Uterus (tissue), 4 donors: ENCODE measurements at places on chromosomes 12 and 14. TPM values are rescaled to one million over a fixed set of nuclear protein-coding genes. Genes with fewer than 3 reads are reported as not detected.

DNA sequence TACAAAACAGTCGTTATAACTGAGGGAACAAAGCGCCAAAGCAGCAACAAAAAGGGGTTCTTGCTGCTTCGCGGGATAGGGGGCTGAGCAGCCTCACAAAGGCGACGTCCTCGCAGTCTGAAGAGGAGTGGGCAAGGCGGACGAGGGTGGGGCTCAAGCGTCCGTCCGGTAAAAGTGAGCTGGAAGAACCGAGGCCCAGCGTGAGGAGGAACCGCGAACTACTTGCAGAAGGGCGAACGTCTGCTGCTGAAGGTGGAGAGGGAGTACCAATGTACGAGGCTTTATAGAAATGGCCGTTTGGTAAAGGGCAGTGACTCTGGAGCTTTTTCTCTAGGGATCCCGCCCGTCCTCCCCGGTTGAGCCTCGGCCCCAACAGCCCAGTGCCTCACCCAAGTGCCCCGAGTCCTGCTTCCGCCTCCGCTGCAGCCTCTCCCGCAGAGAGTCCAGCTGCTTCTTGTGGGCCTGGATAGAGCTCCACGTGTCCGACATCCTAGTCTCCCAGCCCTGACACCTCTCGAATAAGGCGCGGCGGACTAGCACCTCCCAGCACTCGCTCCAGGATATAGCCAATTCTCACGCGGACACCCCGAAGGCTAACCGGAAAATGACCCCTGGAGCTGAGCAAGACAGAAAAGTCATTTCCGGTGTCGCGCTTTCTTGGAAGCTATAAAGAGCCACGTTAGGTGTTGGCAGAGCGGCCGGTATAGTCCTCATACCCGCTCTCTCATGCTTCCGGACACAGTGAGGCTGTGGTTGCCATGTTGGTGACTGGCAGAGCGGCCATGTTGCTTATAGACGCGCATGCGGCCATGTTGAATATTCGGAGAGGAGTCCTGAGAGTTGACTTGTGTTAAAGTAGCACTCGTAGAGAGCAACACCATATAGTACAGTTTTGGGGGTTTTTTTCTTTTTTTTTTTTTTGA, at the start of gene METTL3:
METTL3 (minus strand) TSS at position 606 of the 923 bp plus-strand sequence; CDS start at position 489, 117 bp downstream.
- peak; percentile 99 for DNase-seq
- H3K36me3 ChIP-seq: no peaks in the 10 kb centered on the region
- H3K27me3 ChIP-seq: no peaks in the 10 kb centered on the region

- no peak for DNase-seq
- H3K27ac ChIP-seq: no peak overlapping the region
- no peaks in the 10 kb centered on the region for H3K36me3 ChIP-seq
- no peak overlapping the region for H3K4me3 ChIP-seq
Observed at GRCh38 chr12:62957233-62957953, 22.4 kb upstream of the PPM1H start.

GRCh38 chr12:130748786-130749185, 32.7 kb upstream of the RIMBP2 start:
- no peak for DNase-seq
- H3K4me3 ChIP-seq: no peak overlapping the region
- H3K36me3 ChIP-seq: no peaks in the 10 kb centered on the region
- H3K27ac ChIP-seq: no peak overlapping the region
- no peaks in the 10 kb centered on the region for H3K4me1 ChIP-seq

Gene CIROP
- total RNA-seq: not detected

DNA sequence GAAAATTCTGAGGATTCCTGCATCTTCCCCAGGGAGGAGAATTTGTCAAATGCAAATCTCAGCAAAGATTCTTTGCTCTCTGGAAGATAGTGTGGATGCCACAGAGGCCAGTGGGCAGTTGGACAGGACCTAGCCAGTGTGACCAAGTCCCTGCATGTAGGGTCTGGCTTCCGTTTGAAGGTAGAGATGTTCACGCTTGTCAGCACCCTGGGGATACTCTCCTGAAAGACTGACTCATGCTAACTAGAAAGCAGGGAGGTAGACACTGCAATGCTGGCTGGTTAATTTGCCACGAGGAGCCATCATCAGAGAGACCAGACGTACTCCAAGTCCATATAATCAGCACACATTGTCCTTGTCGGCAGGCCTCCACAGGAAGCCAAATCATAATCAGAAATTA, 130.1 kb downstream of the SAMD4A start:
- H3K4me3 ChIP-seq: no peak overlapping the region
- H3K27me3 ChIP-seq: no peaks in the 10 kb centered on the region
- H3K36me3 ChIP-seq: no peaks in the 10 kb centered on the region
- no peak overlapping the region for H3K27ac ChIP-seq

Gene KLRF1
- total RNA-seq: 0.35 TPM

- H3K4me3 ChIP-seq: no peak overlapping the region
- H3K27me3 ChIP-seq: no peaks in the 10 kb centered on the region
- no peak for DNase-seq
- H3K36me3 ChIP-seq: no peaks in the 10 kb centered on the region
- H3K27ac ChIP-seq: no peak overlapping the region
Observed at GRCh38 chr12:126899926-126900792, 1366.8 kb upstream of the TMEM132C start.

GRCh38 chr14:51547260-51547659, 104.5 kb upstream of the FRMD6 start:
- H3K27ac ChIP-seq: peak overlapping the region; percentile 74
- H3K4me3 ChIP-seq: no peak overlapping the region
- H3K36me3 ChIP-seq: no peaks in the 10 kb centered on the region

Gene DDX54
- 66.5 TPM for total RNA-seq

Gene TBX5
- total RNA-seq: not detected

Gene VPS37B
- total RNA-seq: 21.5 TPM

DNA sequence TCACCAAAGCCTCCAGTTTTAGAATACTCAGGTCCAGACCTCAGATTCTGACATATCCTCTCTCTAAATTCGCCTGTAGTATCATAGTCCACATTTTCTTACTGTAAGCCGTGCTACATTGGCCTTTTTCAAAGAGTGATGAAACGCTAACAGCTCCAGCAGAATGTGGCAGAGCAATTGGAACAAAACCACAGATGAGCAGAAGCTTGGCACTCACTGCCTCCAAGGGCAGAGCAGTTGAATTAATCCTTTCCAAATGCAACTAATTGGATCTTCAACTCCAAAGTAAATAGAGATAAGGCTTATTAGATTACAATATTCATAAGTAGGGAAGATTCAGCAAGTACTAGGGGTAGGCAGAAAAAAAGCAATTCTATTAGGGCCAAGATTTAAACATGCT, 128.3 kb downstream of the SLC35F4 start:
- H3K36me3 ChIP-seq: no peaks in the 10 kb centered on the region
- H3K4me1 ChIP-seq: no peaks in the 10 kb centered on the region
- no peaks in the 10 kb centered on the region for H3K27me3 ChIP-seq
- DNase-seq: no peak

Gene GPRC5D
- not detected for total RNA-seq

GRCh38 chr12:1405619-1406018, 188.8 kb downstream of the FBXL14 start:
- no peaks in the 10 kb centered on the region for H3K4me1 ChIP-seq
- H3K36me3 ChIP-seq: no peaks in the 10 kb centered on the region
- H3K4me3 ChIP-seq: no peak overlapping the region
- no peak for DNase-seq
- no peak overlapping the region for H3K27ac ChIP-seq

- no peaks in the 10 kb centered on the region for H3K27me3 ChIP-seq
- H3K4me3 ChIP-seq: no peak overlapping the region
- no peak for DNase-seq
- no peaks in the 10 kb centered on the region for H3K4me1 ChIP-seq
- H3K36me3 ChIP-seq: no peaks in the 10 kb centered on the region
Observed at GRCh38 chr12:15532364-15532977, 210.2 kb downstream of the PTPRO start.

Gene DIO2
- total RNA-seq: 0.15 TPM

Gene AQP5
- total RNA-seq: not detected

DNA sequence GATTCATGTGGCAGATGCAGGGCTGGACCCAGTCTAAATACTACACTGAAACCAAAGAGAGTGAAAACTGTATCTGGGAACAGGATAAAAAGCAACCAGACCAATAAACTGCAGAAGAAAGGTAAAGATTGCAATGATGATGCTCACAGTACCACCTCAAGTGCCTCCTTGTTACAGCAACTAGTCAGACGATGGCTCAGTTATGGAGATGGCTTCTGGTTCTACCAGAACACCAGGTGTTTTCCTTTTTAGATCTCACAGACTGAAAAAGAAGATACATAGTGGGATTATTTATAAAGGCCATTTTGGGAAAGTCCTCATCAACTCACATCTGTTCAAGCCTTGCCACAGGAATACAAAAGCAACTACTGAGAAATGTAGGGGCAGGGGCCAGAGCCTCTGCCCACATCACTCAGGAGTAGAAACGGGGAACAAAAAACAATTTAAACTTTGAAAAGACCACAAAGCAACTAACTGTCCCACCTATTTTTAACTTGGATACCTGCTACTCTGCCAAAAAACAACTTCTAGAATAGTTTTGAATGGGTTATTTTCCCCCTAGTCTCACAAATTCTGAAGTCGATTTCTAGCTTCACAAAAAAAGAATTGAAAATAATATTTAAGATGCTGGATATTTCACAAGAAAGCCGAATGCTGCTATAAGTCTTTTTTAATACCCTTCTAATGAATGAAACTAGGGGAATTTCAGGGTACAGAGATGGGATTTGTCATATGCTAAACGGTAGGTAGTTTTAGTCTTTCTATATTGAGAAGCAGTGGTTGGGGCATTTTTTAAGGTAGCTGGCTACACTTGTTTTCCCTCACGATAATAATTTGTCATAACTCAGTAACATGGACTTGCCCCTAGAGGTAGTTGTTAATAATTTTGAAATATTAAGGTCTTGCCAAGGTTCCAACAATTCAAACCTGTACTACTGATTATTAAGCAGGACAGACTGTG, 197.2 kb upstream of the TMPO start:
- no peak overlapping the region for H3K4me3 ChIP-seq
- DNase-seq: no peak
- no peaks in the 10 kb centered on the region for H3K4me1 ChIP-seq
- H3K36me3 ChIP-seq: no peaks in the 10 kb centered on the region
- no peaks in the 10 kb centered on the region for H3K27me3 ChIP-seq
- no peak overlapping the region for H3K27ac ChIP-seq

DNA sequence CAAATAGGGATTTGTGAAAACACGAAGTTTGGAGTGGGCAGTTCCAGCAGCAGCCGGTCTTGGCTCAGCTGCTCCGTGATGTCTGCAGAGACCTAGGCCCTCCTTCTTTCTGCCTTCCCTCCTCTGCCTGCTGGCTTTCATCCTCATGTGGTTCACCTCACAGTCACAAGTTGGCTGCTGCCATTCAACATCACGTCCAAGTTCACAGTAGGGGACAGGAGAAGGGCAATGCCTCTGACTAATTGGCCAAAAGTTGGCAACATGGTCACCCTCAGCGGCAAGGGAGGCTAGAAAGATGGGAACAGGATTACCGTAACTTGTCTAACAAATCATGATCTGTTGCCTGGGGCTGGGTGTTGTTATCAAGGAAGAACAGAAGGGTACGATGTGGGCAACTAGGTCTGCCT, 7.8 kb upstream of the CACNA2D4 start:
- H3K36me3 ChIP-seq: no peaks in the 10 kb centered on the region
- H3K4me3 ChIP-seq: no peak overlapping the region
- H3K4me1 ChIP-seq: peaks cover 11% of the 10 kb centered on the region
- H3K27me3 ChIP-seq: no peaks in the 10 kb centered on the region

Gene SPTB
- total RNA-seq: 5.4 TPM

Gene CLEC1B
- not detected for total RNA-seq

Gene PSME1
- 81.0 TPM for total RNA-seq

DNA sequence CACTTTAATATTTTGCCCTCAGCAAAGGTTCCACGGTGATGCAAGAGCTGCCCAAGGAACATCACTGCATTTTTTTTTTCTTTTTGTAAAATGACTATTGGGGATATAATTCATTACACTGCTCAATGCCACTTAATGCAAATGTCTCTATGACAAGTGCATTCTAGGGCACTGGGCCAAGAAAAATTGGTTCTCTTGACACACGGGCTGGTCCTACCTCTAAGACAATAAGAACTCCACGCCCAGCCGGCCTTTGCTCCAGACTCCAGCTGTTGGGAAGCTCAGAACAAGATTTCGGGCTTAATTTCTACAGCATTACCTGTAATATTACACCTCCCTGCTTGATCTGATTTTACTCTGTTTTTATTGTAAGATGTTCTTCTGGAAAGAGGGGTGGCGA, 48.8 kb upstream of the VRK1 start:
- H3K4me1 ChIP-seq: no peaks in the 10 kb centered on the region
- H3K27ac ChIP-seq: no peak overlapping the region
- H3K4me3 ChIP-seq: no peak overlapping the region
- no peaks in the 10 kb centered on the region for H3K27me3 ChIP-seq

Gene PRB2
- not detected for total RNA-seq

- no peak for DNase-seq
- H3K4me3 ChIP-seq: no peak overlapping the region
- H3K27ac ChIP-seq: peak overlapping the region; percentile 78
- peaks cover 35% of the 10 kb centered on the region for H3K4me1 ChIP-seq
Observed at GRCh38 chr14:68968051-68968450, 11.1 kb downstream of the ACTN1 start.

Gene NRIP2
- 10.5 TPM for total RNA-seq

Gene PTPRO
- total RNA-seq: 9.2 TPM

- H3K27ac ChIP-seq: no peak overlapping the region
- H3K36me3 ChIP-seq: no peaks in the 10 kb centered on the region
- no peaks in the 10 kb centered on the region for H3K27me3 ChIP-seq
Observed at GRCh38 chr14:24055971-24056799, 4.4 kb downstream of the CARMIL3 start.

DNA sequence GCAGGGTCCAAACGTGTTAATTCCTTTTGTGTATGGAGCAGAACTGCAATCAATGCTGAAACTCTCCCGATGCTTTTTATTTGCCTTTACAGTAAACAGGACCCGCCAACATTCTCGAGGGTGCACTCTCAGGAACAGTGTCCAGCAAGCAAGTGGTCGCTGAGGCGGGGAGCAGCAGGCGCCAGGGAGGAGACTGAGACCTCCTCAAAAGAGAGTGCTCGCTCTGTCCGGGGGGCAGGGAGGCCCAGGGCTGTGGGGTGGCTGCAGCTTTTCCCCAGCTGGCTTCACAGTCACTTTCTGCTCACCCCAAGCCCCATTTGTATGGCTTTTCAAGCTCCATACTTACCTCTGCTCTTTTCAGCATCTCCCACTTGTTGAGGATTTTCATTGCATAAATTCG, 49.2 kb downstream of the CDC42BPB start:
- H3K36me3 ChIP-seq: no peaks in the 10 kb centered on the region
- no peaks in the 10 kb centered on the region for H3K27me3 ChIP-seq
- no peak overlapping the region for H3K4me3 ChIP-seq
- H3K4me1 ChIP-seq: no peaks in the 10 kb centered on the region
- DNase-seq: no peak
- no peak overlapping the region for H3K27ac ChIP-seq

DNA sequence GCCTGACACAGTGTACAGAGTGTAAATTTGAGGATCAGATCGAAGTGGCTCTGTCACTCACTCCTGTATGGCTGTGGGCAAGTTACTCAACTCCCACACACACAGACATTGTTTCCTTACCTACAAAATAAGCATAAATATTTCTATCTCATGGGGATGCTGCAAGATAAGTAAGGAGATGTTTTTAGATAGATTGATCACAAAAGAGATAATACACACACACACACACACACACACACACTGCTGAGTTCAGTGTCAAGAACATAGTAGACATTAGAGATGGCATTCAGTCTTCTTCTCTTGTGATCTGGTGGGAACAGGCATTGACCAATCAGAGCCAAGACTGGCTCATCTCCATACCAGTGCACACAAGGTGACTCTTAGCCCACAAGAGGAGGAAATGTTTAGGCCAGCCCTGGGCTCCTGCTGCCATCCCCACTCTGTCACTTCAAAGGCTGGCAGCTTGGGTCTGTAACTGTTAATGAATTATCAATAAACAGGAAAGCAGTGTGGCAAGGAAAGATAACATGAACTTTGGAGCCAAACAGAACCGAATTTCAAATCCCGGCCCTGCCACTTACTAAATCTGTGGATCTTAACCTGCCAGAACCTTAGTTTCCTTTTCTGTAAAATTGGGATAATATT, 3.4 kb upstream of the RNASE8 start:
- no peak for DNase-seq
- H3K27ac ChIP-seq: no peak overlapping the region
- H3K27me3 ChIP-seq: no peaks in the 10 kb centered on the region
- no peaks in the 10 kb centered on the region for H3K4me1 ChIP-seq
